Hematopoietic multipotent progenitor cell treated with erythropoietin and hydrocortisone succinate and interleukin-3 and kit ligand, for 15 days (in vitro differentiated cells): ENCODE measurements at places on chromosomes 11 and 22.
A peak's percentile ranks its signal among the peaks of the same experiment; 100 is the strongest.

- peak; percentile 63 for DNase-seq
Observed at GRCh38 chr11:68271023-68271780, 571 bp downstream of the C11orf24 start.

- no peak for DNase-seq
Observed at GRCh38 chr11:125401746-125402145, 94.3 kb downstream of the FEZ1 start.

GRCh38 chr11:17575431-17576425 lies 28.7 kb downstream of the OTOG start:
- no peak for DNase-seq

DNA sequence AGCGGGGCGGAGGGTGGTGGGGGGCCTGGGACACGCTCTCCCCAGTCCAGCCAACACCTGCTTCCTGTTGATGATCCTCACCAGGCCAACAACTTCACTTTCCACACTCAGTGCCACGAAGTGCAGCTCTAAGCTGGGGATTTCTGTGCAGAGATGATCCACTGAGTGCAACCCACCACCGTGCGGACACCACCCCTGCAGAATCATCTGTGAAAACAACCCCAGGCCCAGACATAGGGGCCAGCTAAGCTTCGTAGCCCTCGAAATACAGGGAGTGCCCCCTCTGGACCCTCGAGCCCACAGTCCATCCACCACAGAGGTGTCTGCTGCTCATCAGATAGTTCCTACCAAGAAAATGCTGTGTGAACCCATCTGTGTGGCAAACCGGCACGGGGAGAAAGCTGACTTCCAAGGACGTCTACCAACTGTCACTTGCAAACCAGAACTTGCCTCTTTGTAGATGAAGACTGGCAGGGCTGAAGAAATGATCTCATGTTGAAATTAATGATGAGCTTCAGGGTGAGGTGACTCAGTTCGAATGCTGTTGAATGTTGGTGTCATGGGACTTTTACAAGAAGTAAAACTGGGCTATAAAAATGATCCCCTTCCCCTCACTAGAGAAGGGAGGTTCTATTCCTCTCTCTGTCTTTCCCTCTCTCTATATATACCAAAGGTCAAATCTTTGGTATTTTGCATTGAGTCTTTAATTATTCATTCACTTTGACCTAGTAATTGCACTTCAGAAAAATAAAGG lies 73.4 kb downstream of the MYEOV start:
- no peak for DNase-seq

- no peak for DNase-seq
Observed at GRCh38 chr22:25574736-25575135, 10.3 kb downstream of the GRK3 start.

DNA sequence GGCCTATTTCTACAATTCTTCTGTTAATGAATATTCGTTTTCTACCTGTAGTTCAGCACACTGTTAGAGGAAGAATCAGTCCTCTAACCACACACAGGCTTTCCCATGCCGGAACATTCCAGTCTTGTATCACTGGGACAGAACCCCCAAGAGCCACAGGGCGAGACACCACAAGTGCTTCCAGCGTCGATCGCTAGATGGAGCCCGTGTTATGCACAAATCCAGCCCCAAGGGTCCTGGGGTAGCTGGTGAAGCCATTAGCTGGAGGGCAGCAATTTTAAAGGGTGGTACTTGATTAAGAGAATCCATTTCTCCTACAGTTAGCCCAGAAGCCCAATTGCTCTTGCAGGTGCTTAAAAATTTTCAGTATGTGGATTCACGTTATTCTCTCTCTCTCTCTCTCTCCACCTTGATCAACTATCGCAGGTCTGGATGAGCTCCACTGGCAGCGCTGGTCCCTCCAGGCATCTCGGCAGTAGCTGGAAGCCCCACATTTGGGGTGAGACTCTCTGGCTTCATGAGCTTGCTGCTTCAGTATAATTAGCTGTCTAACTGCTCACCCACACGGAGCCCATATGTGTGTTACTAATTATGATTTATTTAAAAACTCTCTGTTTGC lies 148.2 kb upstream of the SNX19 start:
- DNase-seq = peak; percentile 8

GRCh38 chr11:37504060-37504611 lies 906.1 kb upstream of the RAG2 start:
- no peak for DNase-seq

GRCh38 chr11:74123008-74123448 lies 47.8 kb downstream of the C2CD3 start:
- DNase-seq = no peak

GRCh38 chr11:24900514-24900913 lies 403.7 kb downstream of the LUZP2 start:
- no peak for DNase-seq

DNA sequence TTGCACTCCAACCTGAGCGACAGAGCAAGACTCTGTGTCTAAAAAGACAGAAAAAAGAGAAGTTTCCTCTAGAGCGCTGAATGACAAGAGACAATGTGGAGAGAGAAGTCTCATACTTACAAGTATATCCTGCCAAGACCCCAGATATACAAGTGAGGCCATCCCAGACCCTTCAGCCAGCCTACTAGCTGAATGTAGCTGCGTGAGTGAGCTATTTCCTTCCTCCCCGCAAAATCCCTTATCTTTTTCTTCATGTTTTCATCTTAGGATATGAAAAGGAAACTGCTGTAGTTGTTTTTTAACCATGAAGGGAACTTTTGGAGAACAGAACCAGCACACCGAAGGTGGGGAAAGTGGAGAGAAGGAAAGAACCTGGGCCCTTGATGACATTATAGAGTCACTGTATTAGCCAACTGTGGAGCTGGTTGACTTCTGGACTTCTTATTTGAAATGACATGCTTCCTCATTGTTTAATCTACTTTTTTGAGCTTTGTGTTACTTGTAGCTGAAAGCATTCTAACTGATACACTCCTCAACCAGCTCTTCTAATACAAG lies 4.4 kb upstream of the DDX17 start:
- no peak for DNase-seq

GRCh38 chr22:18955696-18956095 lies 19.6 kb upstream of the PRODH start:
- no peak for DNase-seq

GRCh38 chr11:85989746-85990145 lies 79.1 kb downstream of the PICALM start:
- no peak for DNase-seq

DNA sequence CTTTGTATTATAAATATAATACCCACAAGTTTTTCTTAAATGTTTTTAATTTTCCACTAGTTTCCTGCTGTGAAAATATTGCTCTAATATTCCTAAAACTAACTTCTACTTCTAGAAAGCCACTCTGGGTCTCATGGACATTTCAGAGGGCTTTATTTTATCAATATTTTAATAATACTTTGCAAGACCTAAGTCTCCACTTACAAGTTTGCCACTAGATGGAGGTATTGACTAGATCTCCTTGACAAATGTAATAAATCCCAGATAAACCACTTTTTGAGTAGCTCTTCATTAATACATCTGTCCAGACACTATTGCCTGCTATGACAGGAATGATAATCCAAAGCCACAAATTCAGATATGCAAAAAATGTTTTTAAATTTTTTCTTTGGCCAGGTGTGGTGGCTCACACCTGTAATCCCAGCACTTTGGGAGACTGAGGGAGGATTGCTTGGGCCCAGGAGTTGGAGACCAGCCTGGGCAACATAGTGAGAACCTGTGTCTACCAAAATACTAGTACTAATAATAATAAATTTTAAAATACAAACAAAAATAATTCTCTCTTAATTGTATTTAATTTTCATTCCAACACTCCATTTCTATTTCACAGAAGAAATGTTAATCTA lies 3.5 kb upstream of the ACAT1 start:
- DNase-seq = peak; percentile 72

GRCh38 chr22:23071230-23072076 lies 1.1 kb downstream of the GNAZ start:
- no peak for DNase-seq

- DNase-seq = no peak
Observed at GRCh38 chr11:135036488-135037297, 624.7 kb upstream of the B3GAT1 start.

DNA sequence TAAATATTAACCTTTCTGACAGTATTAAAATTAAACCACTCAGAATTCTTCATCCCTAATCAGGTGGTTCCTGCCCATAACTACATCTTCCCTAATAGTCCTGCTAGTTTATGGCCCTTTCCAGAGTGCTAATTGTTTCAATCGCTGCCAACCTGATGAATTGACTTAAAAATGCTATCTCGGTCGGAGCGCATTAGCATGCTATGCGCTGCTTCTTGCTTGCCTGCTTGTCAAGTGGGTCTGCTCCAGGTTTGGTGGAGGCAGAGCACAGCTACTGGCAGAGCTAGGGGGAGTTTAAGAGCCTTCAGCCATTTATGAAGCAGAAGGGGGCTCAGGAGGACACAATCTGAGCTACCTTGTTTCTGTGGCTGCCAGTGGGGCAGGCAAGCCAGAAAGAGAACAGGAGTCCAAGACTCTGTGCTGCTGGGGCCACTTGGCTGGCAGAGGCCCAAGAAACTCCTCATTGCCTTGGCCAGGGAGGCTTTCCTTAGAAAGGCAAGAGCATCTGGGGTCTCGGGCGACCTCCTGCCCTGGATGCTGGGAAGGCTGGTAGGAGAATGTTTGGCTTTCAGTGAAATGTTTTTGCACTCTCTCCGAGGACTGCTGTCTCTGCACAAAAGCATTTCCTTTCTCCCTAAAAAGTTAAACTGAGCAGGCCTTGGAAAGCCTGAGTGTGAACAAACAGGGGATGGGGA lies 62.1 kb upstream of the PHOX2A start:
- DNase-seq = no peak

DNA sequence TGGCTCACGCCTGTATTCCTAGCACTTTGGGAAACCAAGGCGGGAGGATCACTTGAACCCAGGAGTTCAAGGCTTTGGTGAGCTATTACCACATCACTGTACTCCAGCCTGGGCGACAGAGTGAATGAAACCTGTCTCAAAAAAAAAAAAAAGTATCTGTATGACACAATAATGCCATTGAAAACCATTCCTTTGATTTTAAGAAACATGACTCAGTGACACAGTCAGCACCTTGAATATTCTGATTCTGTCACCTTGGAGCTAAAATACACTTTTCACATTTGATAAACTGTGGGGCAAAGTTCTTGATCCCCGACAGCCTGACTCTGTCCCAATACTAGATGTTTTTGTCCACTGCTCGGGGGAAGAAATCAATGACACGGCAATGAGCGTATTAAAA lies 16.7 kb upstream of the ELFN2 start:
- no peak for DNase-seq

- no peak for DNase-seq
Observed at GRCh38 chr11:108474664-108475463, 7.5 kb upstream of the C11orf65 start.
